Mesothelial cell of epicardium (in vitro differentiated cells): ENCODE measurements at places on chromosomes 6 and 20.

GRCh38 chr20:29301624-29302259 is 1955.7 kb upstream of the DEFB115 start:
- H3K4me3 ChIP-seq, result no peak overlapping the region
- H3K36me3 ChIP-seq, result peaks cover 22% of the 10 kb centered on the region
- no peaks in the 10 kb centered on the region for H3K4me1 ChIP-seq
- no peak overlapping the region for H3K27ac ChIP-seq

DNA sequence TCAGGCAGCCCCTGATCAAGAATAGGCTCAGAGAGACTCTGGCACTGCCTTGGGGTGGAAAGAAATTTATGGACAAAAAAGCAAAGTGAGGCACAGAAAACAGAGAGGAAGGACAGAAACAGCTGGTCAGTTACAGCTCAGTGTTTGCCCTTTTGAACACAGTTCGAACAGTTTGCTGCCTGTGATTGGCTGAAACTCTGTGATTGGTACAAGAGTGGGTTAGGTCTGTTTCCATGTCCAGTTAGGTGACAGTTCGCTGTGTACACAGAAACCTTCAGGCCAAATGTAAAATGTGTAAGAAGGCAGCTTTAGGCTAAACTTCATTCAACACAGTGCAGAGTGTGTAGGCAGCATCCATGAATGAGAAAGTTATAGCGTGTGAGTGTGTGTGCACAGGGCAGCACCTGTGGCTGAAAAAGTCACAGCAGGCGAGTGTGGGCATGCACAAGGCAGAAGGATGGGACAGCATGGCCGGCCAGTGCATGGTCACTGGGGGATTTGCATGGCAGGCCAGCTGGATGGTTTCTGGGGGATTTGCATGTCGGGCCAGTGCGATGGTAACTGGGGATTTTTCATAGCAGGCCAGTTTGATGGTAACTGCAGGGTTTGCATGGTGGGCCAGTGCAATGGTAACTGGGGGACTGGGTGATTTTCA is 75.4 kb upstream of the FRMD1 start:
- no peaks in the 10 kb centered on the region for H3K36me3 ChIP-seq
- no peak overlapping the region for H3K4me3 ChIP-seq
- H3K27ac ChIP-seq, result no peak overlapping the region
- H3K4me1 ChIP-seq, result peaks cover 76% of the 10 kb centered on the region

DNA sequence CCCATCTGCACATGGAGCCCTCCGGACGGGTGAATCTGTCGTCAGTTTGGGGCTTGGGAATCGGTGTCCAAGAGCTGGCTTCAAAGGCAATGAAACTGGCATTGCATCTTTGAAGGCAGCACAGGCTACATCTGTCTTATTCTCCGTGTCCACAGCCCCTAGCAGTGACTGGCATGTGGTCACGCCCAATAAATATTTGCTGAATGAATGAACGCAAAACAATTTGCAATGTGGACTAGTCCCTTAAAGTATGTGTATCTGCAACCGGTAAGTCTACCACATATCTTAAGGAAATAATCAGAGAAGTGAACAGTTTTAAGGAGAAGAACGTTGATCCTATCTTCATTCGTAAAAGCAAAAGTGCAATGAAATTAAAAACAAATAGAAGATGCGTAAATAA is 8.0 kb upstream of the PMEPA1 start:
- DNase-seq, result no peak
- H3K4me1 ChIP-seq, result peaks cover 15% of the 10 kb centered on the region
- no peaks in the 10 kb centered on the region for H3K36me3 ChIP-seq
- no peak overlapping the region for H3K4me3 ChIP-seq

GRCh38 chr6:152301021-152301764 is 336.0 kb downstream of the SYNE1 start:
- no peaks in the 10 kb centered on the region for H3K27me3 ChIP-seq
- DNase-seq, result no peak
- H3K27ac ChIP-seq, result peak overlapping the region; percentile 94
- peak overlapping the region; percentile 97 for H3K4me3 ChIP-seq

DNA sequence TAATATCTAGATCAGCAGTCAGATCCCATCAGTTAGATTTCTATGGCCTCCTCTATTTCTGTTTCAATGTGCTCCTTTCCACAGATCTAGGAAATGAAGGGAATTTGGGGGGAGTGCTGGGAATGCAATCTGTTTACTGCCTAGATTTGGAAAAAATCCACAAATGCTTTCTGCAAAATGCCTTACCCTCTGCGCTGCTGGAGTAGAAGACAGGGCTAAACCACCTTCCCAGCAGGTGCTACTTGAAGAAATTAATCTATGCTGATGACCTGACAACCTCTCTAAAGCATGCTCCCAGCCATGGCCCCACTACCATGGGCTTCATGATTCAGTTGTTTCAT is 46.2 kb downstream of the LY86 start:
- DNase-seq, result no peak
- peaks cover 50% of the 10 kb centered on the region for H3K4me1 ChIP-seq
- peaks cover under 1% of the 10 kb centered on the region for H3K27me3 ChIP-seq
- H3K27ac ChIP-seq, result no peak overlapping the region
- H3K4me3 ChIP-seq, result no peak overlapping the region
